ENCODE measurements at places on chromosomes 7 and 10. TPM values are rescaled to one million over a fixed set of nuclear protein-coding genes. Genes with fewer than 3 reads are reported as not detected.

- DNase-seq = no peak
- no peak overlapping the region for H3K4me3 ChIP-seq
- no peaks in the 10 kb centered on the region for H3K4me1 ChIP-seq
- no peak overlapping the region for H3K27ac ChIP-seq
- H3K27me3 ChIP-seq = no peaks in the 10 kb centered on the region
- no peaks in the 10 kb centered on the region for H3K36me3 ChIP-seq
These were observed 56.3 kb upstream of the NCAPG2 start for GRCh38 chr7:158760936-158761335.

C10orf67 gene
- total RNA-seq = not detected

MRPL32 gene
- total RNA-seq = 52.0 TPM

TUBB8 gene
- total RNA-seq = not detected

NODAL gene
- total RNA-seq = not detected

HOXA9 gene
- not detected for total RNA-seq

All from natural killer cell treated with Interleukin-12 subunit alpha and Interleukin-12 subunit beta and Interleukin-15 and Interleukin-18, amount 100 ng/mL, for 72 hours (primary cell).